ENCODE measurements at places on chromosomes 7 and 10.

GRCh38 chr10:119243488-119243887 lies 36.1 kb downstream of the GRK5 start:
- no peak for DNase-seq

- no peak for DNase-seq
Measured at GRCh38 chr10:61456095-61456789, 3.1 kb upstream of the TMEM26 start.

- no peak for DNase-seq
Measured at GRCh38 chr7:116145245-116145852, 65.0 kb upstream of the TES start.

- no peak for DNase-seq
Measured at GRCh38 chr10:80515511-80515910, 22.2 kb upstream of the SH2D4B start.

DNA sequence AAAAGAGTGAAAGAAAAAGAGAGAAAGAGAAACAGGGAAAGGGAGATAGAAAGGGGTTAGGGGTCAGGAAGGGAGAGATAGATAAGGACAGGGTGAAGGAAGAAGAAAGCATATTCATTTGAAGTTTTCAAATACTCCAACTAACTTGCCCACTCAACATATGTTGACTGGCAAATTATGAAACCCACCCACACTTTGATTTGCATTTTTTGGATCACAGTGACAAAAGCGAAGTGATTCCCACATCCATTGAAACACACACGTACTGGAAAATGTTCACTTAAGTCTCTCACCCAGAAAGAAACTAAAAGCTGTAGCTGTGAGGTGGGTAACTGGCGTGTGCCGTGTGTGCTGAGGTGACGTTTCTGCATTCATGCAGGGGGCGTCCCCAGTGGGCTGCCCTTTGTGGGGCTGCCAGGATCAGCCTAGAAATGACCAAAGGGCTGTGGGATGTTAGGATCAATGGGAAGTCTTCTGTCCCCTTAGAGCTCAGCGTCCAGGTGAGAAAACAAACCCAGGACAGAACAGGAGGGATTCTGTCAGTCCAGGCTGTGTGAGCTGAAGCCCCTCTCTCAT lies 134.9 kb upstream of the ADARB2 start:
- no peak for DNase-seq

DNA sequence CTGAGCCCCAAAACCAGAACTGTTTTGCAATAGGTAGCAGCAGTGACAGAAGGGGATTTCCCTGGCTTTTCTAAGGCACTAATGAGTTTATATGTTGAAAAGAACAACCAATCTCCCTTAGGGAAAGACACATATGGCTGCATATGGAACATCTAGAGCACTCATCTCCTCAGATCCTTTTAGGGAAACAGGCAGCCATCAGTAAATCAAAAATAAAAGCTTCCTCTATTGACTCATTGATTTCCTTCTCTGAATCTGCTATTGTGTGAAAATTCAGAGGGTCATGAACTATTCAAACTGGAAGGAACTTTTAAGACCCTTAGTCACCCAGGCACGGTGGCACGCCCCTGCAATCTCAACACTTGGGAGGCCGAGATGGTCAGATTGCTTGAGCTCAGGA lies 110.9 kb upstream of the NANOS1 start:
- DNase-seq: no peak

DNA sequence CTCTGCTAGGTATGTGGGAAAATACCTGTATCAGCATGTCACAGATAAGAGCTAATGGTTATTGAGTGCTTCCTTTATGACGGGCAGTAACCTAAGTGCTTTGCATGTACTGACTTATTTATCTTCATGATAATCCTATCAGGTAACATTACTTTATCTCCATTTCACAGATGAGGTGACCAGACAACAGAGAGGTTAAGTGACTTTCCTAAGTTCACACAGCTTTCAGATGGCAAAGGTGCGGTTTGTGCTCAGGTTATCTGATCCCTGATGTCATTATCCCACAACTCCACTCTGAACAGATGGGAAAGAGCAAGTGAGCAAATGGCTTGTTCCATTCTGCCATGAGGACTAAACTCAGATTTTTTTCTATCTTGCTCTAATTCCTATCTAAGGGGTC lies 217.0 kb upstream of the PODXL start:
- no peak for DNase-seq

DNA sequence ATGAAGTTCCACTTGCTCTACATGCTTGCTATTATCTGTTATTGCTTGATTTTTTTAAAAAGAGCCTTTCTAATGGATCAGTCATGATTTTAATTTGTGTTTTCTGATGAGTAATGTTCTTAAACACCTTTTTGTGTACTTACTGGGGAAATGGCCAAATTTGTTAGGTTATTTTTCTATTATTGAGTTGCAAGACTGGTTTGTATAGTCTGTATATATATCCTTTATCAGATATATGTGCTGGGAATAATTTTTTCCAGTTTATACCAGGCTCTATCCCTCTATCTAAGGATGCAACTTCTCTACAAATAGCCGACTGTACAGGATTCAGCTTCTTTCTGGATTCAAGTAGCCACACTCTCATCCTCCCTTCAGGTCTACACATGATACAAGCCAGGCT lies 65.6 kb upstream of the SEC61G start:
- no peak for DNase-seq

- DNase-seq: no peak
Measured at GRCh38 chr10:71683301-71683700, 36.3 kb downstream of the C10orf105 start.
